ENCODE measurements at places on chromosomes 6 and 20.

DNA sequence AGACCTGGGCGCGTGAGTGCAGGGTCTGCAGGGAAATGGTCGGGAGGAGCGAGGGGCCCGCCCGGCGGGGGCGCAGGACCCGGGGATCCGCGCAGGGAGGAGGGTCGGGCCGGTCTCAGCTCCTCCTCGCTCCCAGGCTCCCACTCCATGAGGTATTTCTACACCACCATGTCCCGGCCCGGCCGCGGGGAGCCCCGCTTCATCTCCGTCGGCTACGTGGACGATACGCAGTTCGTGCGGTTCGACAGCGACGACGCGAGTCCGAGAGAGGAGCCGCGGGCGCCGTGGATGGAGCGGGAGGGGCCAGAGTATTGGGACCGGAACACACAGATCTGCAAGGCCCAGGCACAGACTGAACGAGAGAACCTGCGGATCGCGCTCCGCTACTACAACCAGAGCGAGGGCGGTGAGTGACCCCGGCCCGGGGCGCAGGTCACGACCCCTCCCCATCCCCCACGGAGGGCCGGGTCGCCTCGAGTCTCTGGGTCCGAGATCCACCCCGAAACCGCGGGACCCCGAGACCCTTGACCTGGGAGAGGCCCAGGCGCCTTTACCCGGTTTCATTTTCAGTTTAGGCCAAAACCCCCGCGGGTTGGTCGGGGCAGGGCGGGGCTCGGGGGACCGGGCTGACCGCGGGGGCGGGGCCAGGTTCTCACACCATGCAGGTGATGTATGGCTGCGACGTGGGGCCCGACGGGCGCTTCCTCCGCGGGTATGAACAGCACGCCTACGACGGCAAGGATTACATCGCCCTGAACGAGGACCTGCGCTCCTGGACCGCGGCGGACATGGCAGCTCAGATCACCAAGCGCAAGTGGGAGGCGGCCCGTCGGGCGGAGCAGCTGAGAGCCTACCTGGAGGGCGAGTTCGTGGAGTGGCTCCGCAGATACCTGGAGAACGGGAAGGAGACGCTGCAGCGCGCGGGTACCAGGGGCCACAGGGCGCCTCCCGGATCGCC lies 54.2 kb upstream of the HLA-A start:
- DNase-seq, result no peak

GRCh38 chr20:24684421-24684871 lies 215.0 kb downstream of the SYNDIG1 start:
- no peak for DNase-seq

- DNase-seq, result no peak
Measured at GRCh38 chr6:31354158-31354863, 2.7 kb downstream of the HLA-B start.

DNA sequence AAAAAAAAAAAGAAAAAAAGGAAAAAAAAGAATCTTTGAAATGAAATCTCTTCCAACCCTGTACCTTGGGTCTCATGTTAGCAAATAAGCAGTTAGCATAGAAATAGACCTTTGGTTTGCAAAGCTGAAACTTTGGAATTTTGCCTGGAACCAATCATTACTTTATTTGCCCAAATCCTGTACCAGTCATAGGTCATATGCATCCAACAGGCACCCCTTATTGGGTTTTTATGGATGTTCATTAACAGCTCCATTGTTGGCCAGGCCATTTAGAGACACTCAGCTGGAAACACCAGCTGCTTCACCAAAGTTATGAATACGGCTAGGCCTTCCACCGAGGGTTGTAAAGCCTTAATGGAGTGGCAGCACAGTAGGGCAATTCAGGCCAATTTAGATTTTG lies 53.0 kb downstream of the ALDH8A1 start:
- DNase-seq, result no peak

- DNase-seq, result no peak
Measured at GRCh38 chr20:4468114-4468513, 253.6 kb upstream of the PRND start.

DNA sequence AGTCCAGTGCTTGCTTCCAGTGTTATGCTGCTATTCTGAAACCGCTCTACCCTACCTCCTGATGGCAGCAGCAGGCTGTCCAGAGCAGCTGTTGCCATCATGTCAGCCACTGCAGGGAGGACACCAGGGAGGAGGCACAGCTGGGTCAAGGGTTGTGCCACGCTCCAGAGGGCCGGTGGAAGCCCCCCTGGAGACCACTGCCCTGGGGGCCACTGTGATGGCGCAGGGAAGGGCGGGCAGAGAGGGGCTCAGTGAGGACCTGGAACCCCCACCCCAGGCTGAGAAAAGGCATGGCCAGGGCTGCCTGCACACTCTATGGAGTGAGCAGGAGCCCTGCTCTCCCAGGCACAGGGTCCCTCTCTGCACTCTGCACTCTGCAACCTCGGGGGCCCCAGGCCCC lies 271.3 kb upstream of the BTBD3 start:
- DNase-seq, result no peak

GRCh38 chr6:32213649-32214048 lies 10.2 kb downstream of the NOTCH4 start:
- no peak for DNase-seq

GRCh38 chr6:153074761-153075160 lies 56.3 kb downstream of the RGS17 start:
- no peak for DNase-seq

- DNase-seq, result no peak
Measured at GRCh38 chr6:79719248-79719960, 88.3 kb downstream of the SH3BGRL2 start.

DNA sequence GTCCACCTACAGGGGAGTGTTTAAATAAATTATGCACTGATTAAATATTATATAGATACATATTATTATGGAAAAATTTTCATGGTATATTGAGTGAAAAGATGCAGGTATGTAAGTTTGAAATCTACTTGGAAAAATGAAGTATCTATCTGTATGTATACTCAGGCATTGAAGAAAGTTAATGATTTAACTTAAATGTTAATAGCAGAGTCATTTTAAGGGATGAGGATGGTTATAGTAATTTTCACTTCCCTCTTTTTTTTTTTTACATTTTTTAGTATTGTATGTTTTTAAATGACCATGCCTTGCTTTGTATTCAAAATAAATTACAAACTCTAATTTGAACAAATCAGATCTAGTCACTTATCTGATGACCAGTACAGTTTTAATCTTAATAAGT lies 43.2 kb upstream of the NOTCH4 start:
- DNase-seq, result no peak

- DNase-seq, result no peak
Measured at GRCh38 chr20:62887152-62887859, 25.7 kb upstream of the TCFL5 start.

GRCh38 chr20:2295886-2296515 lies at the start of gene TGM3:
TGM3 (plus strand) TSS chr20:2296001; CDS start chr20:2296064, 63 bp downstream.
- no peak for DNase-seq

GRCh38 chr6:33809594-33809993 lies 5.8 kb upstream of the MLN start:
- no peak for DNase-seq

- DNase-seq, result no peak
Measured at GRCh38 chr6:1893470-1894130, 283.9 kb downstream of the FOXC1 start.

- DNase-seq, result no peak
Measured at GRCh38 chr6:108782179-108783041, 65.8 kb upstream of the ARMC2 start.

DNA sequence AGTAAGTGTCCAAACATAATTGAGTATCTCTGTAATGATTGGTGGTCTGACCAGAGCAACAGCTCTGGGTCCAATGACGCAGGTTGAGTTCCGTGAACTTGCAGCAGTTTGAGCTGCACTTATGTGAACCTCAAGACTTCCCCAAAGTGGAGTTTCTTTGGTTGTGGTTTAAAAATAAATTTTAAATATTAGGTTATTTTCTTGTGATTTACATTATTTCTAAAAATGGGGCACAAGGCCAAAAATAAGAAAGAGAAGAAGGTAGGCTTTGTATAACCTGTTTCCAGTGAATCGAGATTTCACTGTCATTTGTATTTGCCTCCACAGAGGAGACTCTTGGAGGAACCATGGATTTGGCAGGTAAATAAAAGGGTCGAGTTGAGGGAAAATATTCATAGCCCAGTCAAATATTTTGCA lies 166.4 kb upstream of the ZNF217 start:
- DNase-seq, result no peak

- DNase-seq, result no peak
Measured at GRCh38 chr20:3195590-3196237, 8.8 kb downstream of the DDRGK1 start.

DNA sequence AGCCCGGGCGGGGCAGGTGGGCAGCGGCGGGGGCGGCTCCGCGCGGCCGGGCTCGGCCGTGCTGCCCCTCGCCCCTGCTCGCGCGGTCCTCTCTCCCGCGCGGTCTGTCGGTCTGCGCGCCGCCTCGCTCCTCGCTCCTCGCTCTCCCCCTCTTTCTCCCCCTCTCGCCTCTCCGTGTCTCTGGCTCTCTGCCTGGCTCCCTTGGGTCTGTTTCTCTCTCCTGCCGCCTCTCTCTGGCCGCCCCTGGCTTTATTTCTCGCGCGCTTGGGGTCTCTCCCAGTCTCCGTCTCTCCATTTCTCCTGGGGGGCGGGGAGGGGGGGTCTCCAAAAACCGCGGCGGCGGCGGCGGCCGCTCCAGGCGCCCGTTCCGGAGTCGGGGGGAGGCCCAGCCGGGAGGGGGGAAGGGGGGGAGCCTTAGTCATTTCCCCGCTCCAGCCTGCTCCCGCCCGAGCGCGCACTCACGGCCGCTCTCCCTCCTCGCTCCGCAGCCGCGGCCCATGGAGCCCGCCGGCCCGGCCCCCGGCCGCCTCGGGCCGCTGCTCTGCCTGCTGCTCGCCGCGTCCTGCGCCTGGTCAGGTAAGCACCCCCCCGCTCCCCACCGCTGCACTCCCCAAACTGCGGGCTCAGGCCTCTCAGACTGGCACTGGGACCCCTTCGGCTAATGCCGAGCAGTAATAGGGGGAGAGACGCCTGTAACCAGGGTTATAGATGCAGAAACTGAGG lies at the start of gene SIRPA:
TSS of gene SIRPA (plus strand) at position 457 of the 723 bp plus-strand sequence. CDS start at position 498, 41 bp downstream.
- DNase-seq, result no peak

Measured in cerebellar nuclear complex (tissue), 1 donor.